ENCODE measurements at places on chromosomes 5 and 9.
A peak's percentile ranks its signal among the peaks of the same experiment; 100 is the strongest.

- no peak for DNase-seq
Observed at GRCh38 chr5:95392593-95393182, 1.5 kb downstream of the FAM81B start.

DNA sequence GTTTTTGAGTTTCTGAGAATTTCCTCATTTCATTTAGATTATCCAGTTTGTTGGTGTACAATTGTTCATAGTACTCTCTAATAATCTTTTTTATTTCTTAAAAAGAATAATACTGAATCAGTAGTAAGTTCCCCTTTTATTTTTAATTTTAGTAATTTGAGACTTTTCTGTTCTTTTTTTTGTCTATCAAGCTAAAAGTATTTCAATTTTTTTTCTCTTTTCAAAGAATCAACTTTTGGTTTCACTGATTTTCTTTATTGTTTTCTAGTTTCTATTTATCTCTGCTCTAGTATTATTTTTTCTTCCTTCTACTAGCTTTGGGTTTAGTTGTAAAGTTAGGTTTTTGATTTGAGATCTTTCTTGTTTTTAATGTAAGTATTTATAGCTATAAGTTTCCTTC is 60.6 kb upstream of the ARL15 start:
- DNase-seq: no peak

DNA sequence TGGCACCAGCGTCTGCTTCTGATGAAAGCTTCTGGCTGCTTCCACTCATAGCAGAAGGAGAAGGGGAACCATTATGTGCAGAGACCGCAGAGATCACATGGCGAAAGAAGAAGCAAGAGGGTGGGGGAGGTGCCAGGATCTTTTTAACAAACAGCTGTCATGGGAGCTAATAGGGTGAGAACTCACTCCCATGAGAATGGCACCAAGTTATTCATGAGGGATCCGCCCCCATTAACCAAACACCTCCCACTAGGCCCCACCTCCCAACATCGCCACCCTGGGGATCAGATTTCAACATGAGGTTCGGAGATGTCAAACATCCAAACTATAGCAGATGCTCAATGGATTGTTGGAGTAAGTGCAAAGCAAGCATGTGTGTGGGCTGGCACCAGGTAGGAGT is 125.8 kb upstream of the SLIT3 start:
- DNase-seq: no peak

DNA sequence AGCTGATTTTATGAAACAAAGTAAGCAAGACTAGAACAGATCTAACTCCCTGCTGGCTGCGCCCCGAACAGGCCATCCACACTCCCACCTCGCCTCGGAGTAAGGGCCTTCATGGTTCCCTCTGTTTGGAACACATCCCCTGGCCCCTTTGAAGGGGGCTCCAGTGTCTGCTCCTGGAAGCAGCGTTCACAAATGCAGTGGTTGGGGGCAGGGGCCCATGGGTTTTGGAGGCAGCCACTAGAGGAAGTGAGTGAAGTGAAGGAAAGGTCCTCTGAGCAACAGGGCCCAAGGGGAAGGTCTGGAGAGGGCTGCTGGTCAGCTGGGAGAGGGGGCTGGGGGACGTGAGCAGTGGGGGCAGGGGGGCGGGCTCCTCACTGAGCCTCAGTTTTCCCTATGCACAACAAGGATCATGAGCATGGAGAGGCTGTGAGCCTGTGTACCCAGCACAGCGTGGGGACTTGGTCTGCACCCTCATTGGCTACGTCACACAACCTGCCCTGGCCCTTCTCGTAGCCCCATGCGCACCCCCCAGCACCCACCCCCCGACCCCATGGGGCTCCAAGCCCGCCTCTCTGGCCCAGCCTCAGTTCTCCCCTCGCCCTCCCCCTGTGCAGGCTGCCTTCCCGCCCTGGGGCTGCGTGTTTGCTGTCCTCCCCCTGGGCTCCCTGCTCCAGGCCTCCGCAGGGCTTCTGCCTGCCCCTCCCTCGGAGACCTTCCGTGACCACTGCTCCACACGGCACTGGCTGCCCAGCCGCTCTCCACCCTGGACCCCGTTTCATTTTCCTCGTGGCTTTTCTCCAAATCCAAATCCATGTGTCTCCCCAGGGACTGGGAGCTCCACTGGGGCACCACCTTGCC is 39.5 kb downstream of the RASGEF1C start:
- no peak for DNase-seq

GRCh38 chr9:105055917-105056316 is 128.0 kb upstream of the ABCA1 start:
- DNase-seq: no peak

GRCh38 chr5:16888694-16889124 is 47.4 kb downstream of the MYO10 start:
- DNase-seq: no peak

- no peak for DNase-seq
Observed at GRCh38 chr5:7876867-7877266, 7.9 kb downstream of the MTRR start.

- DNase-seq: no peak
Observed at GRCh38 chr9:89234205-89235067, 55.8 kb upstream of the SHC3 start.

- DNase-seq: no peak
Observed at GRCh38 chr9:126068534-126069230, 257.9 kb upstream of the MVB12B start.

DNA sequence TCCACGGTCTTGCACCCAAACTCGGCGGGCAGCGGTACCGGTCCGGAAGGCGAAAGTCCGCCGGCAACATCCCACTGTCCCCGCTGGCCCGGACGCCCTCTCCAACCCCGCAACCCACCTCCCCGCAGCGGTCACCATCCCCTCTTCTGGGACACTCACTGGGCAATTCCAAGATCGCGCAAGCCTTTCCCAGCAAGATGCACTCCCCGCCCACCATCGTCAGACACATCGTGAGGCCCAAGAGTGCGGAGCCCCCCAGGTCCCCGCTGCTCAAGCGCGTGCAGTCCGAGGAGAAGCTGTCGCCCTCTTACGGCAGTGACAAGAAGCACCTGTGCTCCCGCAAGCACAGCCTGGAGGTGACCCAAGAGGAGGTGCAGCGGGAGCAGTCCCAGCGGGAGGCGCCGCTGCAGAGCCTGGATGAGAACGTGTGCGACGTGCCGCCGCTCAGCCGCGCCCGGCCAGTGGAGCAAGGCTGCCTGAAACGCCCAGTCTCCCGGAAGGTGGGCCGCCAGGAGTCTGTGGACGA is 33.3 kb downstream of the CD180 start:
- no peak for DNase-seq

DNA sequence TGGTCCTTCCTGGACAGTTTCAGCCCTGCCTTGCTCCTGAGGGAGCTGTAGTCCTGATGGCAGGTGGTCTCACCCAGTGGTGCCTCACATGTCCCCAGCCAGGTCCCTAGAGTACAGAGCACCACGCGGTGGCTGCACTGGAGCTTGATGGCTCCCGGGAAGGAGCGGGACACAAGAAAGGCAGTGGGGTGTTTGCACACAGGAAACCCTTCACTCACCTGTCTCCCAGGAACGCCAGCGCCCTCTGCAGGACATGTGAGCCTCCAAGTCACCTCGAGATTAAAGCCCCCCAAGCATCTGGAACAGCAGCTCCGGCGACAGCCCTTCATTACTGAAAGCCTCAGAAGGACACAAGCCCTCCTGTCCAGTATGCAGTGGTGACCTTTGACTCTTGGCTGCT is 19.9 kb upstream of the TMEM250 start:
- DNase-seq: no peak

- no peak for DNase-seq
Observed at GRCh38 chr5:139693676-139694364, 45.7 kb downstream of the CXXC5 start.

GRCh38 chr5:95925378-95925744 is 36.3 kb downstream of the ELL2 start:
- no peak for DNase-seq

GRCh38 chr5:141757402-141757801 is 75.4 kb upstream of the ARAP3 start:
- no peak for DNase-seq

DNA sequence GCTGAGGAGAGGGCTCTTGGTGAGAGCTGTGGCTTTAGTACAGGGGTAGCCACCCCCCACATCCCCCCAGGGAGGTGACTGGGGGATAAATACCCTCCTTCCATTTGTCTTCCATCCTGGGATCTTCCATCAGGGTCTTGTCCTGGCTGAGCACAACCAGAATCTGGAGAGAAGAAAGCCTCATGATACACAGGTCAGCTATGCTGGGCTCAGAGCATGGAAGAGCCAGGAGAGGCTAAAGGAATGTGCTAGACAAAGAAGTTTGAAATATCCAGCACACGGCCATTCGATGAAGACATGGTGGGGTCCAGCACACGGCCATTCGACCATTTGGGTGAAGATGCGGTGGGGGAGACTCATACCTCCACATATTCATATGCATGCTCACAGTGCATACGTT is 30.0 kb downstream of the ROPN1L start:
- no peak for DNase-seq

- DNase-seq: no peak
Observed at GRCh38 chr9:134598884-134599245, 42.7 kb upstream of the COL5A1 start.

GRCh38 chr9:127183814-127184582 is 61.6 kb upstream of the ANGPTL2 start:
- DNase-seq: peak; percentile 71

Measured in left hindlimb (tissue), 1 donor.